Fibroblast of skin of scalp (primary cell): ENCODE measurements at places on chromosomes 16 and 17.
A peak's percentile ranks its signal among the peaks of the same experiment; 100 is the strongest.

GRCh38 chr16:4011225-4011939, 104.9 kb downstream of the ADCY9 start:
- peak; percentile 68 for DNase-seq

DNA sequence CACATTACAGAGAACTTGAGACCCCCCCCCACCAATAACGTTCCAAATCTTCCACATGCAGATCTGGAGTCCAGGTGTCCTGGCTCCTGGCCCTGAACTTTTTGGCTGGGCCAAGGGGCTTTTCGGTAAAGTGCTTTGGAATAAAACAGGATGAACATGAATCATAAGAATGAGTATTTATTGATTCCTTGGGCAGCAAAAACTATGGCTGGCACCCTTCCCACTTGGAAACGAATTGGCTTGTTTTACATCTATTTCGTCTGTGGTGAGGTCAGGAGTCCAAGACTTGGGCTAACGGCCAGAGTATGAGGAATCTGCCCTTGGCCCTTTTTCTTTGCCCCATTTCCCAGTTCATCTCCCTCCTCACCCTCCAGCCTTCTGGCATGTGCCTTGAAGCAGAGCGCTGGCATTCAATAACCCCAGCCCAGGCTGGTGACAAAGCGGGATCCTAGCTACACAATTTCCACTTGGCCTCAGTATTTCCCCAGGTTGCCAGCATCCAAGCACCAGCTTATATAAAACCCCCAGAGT, 4.1 kb upstream of the UBTF start:
- DNase-seq: peak; percentile 20

DNA sequence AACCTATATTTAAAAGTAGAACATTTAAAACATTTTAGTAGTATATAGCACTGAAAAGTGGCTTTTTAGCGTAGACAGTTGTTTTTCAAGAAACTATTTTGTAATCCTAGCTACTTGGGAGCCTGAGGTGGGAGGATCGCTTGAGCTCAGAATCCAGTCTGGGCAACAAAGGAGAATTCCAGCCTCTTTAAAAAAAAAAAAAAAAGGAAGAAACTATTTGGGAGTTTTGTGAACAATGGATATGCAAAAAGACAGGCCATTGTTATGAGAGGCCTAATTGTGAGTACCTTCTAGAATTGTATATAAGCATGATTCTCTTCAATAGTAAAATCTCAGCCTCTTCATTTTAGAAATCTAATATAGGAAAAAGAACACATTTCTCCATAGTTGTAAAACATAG, 17.6 kb downstream of the OMG start:
- no peak for DNase-seq

DNA sequence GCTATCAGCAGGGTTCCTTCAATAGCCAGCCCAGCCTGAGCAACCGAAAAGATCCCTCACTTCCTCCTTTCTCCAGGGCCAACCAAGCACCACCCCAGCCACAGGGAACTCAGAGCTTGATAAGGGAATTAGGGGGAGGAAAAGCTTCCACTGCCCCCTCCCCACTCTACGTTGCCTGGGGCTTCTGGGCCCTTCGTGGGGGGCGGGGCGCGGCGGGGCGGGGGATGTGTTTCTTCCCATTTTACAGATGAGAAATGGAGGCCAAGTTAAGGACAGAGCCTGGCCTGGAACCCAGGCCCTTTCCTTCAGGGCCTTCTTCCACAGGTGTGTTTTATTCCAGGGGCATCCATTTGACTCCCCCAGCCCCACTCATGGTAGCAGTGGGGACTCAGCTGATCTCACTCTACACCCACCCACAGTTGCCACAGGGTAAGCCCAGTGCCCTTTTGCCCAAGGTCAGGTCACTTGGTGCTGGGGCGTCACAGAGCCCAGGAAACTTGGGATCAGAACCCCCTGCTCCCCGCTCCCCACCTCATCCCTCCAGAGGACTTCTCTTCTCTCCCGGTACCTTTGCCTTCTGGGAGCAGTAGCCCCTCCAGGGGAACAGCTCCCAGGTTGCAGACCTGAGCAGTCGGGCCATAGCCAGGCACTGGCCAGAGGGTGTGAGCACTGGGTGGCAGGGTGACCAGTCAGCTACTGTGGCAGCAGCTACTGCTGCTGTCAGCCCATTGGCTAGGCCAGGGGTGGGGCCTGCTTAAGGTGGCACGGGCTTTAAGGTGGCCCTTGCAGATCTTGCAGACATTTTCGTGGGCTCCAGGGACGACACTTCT, at the start of gene LDHD:
TSS of gene LDHD (minus strand) at position 700 of the 830 bp plus-strand sequence. CDS start at position 640, 60 bp downstream.
- DNase-seq: no peak

DNA sequence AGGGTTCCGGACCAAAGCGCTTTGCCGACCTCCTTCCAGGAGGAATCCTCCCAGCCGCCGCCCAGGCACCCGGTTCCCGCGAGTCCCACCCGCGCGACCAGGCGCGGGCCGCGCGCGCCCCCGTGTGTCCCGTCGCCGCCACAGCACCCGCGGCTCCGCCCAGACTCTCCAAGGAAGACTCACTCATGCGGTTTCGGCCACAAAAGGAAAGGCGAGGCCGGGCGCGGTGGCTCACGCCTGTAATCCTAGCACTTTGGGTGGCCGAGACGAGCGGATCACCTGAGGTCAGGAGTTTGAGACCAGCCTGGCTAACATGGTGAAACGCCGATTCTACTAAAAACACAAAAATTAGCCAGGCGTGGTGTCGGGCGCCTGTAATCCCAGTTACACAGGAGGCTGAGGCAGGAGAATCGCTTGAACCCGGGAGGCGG, 3.5 kb upstream of the PKMYT1 start:
- DNase-seq: peak; percentile 81

DNA sequence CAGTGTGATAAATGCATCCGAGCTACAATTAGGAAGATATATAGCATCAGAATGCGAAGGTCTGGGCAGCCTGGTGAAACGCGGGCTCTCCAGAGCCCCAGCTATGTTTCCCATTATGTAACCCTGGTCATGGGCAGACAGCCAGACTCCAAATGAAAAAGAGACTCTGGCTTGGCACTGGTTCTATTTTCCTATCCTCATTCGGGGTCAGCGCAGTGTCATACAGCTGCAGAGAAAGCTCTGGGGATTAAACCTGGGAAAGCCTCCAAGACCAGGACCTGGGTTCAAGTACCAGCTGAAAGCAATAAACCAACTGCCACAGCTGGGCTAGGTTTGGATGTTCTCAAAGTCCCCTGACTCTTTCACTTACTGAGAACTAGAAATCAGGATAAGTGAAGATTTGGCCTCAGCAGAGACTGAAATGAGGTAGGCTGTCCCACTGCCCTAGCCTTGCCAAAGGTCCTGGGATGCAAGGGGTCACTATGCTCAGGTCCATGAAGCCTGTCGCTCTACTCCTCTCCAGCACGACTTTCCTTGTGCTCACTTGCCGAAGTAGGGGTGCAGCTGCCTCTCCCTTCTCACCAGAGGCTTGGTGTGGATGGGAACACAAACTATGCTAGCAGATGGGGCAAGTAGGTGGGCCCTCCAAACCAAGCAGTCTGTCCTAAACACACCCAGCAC, 123.8 kb downstream of the SMG6 start:
- peak; percentile 98 for DNase-seq

GRCh38 chr17:44775838-44776621, 17.2 kb downstream of the ADAM11 start:
- no peak for DNase-seq

DNA sequence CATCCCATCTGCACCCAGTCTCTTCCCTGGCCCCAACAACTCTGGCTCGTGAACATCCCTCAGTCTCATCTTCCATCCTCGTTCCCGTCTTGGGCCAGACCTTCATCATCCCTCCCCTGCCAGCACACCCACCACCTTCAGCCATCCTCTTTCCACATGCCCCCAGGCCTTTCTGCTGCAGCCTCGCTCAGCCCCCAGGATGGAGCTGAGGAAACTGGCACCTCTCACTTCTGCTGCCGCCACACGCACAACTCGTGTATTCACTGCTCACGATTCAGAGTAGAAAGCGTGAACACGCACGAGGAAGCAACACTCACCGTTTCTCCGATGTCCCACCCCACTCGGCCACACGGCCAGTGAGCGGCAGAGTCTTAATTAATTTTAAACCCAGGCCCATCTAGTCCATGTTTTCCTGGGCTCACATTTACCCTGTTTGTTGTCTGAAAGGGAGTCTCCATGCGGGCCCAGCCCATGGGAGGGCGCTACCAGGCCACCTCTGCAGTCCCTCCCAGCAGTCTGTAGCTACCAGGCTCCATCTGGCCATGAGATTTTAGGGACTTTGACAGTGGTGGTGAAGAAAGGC, 12.5 kb downstream of the C16orf90 start:
- DNase-seq: no peak

GRCh38 chr17:30780343-30780742, 44.1 kb downstream of the CRLF3 start:
- no peak for DNase-seq

DNA sequence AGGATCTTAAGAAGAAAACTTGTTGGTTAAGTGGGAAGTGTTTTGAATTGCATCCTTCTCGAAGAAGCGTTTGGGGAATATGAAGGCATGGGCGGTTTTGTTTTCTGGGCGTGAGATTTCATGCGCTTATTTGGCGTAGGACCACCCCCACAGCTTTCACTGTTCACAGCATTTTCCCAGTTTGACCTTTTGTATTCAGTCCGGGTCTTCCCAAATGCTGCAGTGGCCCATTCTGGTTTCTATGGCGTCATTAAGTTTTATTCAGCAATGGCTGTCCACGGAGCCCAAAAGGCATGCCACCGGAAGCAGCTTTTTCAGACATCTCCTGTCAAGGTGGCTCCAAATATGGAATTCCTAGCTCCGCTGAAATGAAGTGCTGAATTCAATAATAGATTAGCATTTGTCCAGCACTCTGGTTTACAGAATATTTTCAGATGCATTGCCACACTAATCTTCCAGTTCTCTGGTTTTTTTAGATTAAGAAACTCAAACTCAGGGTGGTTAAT, 90.6 kb upstream of the FBXO47 start:
- DNase-seq: no peak

- no peak for DNase-seq
Observed at GRCh38 chr17:81282141-81282540, 13.0 kb downstream of the SLC38A10 start.
